NCI-H1092 treated with DMSO at 0.1 percent for 48 hours (cell line): ENCODE measurements at places on chromosomes 6 and 20.

GRCh38 chr20:48238781-48239180 is 453.5 kb upstream of the SULF2 start:
- no peak for DNase-seq

- no peak for DNase-seq
Observed at GRCh38 chr6:115539531-115539930, 521.2 kb downstream of the FRK start.

DNA sequence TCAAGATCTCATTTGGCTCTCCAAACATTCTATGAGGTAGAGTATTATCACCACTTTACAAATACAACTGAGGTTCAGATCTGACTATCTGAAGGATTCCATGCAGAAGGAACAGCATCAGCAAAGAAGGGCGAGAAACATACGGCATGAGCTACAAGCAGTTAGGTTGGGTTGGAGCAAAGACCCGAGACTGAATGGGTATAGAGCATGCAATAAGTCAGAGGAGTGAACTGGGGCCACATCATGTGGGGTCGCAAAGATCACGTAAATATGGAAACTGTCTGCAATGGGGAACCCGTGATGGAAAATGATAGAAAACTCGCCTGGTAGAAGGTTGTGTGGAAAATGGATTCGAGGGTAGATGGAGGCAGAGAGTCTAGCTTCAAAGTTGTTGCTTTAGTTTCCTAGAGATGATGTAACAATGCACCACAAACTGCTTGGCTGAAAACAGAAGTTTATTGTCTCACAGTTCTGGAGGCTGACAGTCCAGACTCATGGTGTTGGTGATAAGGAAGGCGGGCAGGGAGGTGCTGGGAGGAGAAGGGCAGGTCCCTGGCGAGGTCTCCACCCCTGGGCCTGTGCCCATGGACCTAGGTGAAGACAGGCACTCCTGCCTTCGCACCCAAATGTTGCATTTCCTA is 44.3 kb upstream of the BCLAF1 start:
- DNase-seq = no peak

DNA sequence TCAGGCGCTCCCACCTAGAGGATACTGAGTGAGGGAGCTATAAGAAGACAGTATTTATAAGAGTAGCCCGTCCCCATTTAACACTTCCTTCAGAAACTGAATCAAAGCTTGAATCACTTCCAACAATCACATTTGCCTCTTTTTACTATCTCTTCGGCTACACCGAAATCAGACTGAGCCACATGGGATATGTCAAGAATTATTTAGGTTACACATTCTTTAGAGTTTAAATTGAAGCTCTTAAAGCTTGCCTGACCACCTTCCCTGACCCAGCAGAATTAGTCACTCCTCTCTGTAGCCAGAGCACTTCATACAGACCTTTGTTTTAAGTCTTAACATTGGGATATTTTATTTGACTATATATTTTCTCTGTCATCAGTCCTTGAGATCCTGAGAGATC is 163.7 kb downstream of the MAFB start:
- DNase-seq = no peak

DNA sequence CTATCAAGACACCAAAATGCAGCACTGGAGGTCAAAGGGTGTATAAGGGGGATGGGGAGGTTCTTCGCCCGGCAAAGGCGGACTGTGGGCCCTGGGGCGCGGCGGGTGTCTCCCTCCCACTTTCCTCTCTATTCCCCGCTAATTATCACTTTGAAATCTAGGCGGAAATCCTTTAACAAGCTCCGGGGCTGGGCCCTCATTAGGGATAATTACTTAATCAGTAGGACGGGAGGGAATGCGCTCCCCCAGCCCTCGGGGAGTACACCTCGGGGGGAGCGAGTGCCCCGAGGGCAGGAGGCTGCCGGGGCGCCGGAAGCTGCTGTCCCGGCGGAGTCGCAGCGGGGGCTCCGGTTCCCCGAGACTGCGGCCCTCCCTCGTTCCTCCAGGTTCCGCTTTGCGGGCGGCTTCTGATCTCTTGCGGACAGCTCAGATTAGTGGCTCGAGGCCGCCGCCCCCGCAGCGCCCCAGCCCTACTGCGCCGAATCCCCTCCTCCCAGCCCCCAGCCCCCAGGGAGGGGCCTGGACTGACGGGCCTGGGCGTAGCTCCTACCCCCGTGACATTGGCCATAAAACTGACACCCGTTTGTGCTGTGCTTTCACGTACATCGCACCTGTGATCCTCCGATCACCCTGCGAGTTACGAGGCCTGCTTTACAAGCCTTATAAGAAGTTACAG is 14.7 kb downstream of the MUCL3 start:
- no peak for DNase-seq

DNA sequence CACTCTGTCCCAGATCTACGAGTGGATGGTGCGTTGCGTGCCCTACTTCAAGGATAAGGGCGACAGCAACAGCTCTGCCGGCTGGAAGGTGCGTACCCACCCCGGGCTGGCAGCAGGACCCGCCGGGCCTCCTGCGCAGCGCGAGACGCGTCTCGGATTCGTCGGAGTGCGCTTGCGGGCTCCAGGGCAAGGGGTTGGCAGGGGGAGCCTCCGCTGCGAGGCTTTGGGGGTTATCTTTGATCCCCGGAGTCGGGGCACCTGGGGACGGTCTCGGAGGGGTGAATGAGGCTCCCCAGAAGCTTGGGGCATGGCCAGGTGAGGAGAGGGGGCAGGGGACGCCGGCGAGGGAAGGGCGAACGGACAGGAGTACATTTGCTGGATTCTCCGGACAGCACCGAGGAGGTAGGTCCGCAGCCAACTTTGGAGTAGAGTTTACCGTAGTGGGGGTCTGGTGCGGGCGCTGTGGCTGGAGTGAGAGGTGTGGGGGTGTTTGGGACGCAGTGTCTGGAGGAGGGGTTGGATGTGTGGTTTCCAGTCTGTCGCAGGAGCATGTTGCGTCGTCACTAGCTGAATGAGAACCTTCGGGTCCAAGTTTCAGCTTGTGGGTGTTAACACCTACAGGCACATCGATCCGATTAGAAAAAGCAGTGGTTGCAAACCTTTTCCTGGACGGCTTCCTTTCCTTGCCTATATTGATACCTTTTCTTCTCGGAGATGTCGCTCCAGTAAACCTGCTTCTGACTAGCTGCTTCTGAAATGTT is 1.2 kb downstream of the FOXO3 start:
- no peak for DNase-seq

- DNase-seq = no peak
Observed at GRCh38 chr20:58022711-58023110, 205.7 kb downstream of the ANKRD60 start.

DNA sequence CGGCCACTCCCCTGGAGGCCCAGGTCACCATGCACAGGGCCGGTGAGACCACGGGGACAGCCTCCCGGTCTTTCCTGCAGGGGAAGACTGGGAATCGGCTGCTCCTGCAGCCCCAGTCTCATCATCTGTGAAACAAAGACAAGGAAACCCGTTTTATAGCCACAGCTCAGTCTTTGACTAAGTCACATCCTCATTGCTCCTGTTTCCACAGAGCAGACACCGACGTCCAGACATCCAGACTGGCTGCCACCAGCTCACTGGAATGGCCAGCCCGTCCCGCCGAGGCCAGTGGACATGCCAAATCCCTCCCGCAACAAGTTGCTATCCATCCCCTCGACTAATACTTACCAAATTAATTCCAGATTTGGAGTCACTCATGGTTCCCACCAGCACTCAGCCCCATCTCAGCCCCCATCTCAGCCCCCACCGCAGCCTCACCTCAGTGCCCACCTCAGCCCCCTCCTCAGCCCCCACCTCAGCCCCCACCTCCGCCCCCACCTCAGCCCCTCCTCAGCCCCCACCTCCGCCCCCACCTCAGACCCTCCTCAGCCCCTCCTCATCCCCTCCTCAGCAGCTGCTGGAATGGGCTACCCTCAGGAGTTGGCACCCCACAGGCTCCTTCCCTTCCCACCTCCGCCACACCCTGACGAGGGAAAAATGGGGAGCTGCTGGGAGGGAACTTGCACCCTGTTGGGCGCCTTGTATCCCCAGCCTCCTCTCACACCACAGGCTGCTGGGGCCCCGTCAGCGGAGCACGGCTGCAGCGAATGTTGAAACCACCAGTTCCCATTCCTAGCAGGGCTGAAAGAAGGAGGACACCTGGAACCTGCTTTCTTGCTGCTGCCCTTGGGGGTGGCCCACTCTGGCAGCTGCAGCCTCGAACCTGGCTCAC is 48.7 kb downstream of the YTHDF1 start:
- no peak for DNase-seq

GRCh38 chr6:132675002-132675401 is 16.0 kb upstream of the TAAR1 start:
- DNase-seq = no peak

GRCh38 chr6:31829633-31830283 is 2.2 kb downstream of the HSPA1B start:
- peak; percentile 72 for DNase-seq

GRCh38 chr20:2045101-2045500 is 51.2 kb upstream of the PDYN start:
- no peak for DNase-seq

- DNase-seq = no peak
Observed at GRCh38 chr20:47762699-47763268, 22.5 kb downstream of the SULF2 start.

DNA sequence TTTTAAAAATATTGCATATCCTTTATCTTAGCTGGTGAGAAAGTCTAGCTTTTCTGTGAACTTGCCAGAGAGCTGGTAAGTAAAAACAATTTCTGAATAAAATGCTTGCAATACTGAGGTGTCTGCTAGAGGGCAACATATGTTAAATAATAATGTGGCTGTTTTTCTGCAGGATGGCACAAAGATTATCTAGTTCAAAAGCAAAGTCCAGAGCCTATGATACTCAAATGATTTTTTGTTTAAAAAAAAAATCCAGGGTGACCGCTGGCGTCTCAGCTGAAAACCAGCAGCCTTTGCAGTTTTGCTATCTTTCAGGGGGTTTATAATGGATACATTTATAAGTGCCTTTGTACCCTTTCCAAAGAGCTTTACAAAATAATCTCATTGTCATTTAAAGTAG is 194.9 kb downstream of the PHACTR1 start:
- peak; percentile 1 for DNase-seq

GRCh38 chr20:47220161-47220582 is 136.3 kb downstream of the ZMYND8 start:
- DNase-seq = no peak

GRCh38 chr6:142946924-142947713 is 2.1 kb upstream of the HIVEP2 start:
- DNase-seq = no peak

GRCh38 chr20:21862259-21862946 is 156.9 kb downstream of the PAX1 start:
- DNase-seq = no peak

DNA sequence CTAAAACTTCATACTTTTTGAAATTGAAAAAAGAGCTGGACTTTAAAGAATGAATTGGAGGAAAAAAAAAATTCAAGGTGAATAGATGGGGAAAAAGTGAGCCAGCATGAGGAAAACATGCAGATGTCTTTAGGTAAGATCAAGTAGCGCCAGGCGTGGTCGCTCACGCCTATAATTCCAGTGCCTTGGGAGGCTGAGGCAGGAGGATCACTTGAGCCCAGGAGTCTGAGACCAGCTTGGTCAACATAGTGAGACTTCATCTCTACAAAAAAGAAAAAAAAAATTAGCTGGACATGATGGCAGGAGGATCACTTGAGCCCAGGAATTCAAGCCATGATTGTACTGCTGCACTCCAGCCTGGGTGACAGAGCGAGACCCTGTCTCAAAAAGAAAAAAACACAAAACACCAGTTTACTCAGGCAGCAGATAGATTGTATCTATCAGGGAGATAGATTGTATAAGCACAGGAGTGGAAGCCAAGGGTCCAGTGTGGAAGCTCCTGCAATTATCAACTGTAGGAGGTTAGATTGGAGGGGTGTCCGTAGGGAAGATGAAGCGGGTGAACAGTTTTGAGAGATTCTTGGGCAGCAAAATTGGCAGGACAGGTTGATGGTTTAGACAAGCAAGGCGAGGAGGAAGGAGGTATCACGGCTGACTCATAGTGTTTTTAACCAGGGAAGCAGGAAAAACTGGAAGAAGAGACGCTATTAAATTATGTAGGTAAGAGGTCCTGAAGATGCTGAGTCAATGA is 97.6 kb upstream of the ZNF217 start:
- DNase-seq = no peak

DNA sequence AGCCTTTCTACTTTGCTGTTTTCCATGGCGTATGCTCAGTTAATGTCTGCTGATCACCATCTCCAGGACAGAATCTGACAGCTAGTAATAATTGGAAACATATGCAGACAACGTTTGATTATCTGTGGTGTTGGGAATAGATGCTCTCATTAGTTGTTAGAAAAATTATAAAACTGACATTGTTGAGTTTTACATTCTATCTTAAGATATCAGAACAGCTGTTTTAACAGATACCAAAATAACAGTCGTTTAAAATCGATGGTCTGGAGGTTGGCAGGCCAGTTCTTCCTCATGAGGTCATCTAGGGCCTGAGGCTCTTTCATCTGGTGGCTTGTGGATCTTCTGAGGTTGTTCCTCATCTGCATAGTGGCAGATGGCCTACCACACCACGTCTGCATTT is 137.6 kb downstream of the AIG1 start:
- no peak for DNase-seq

DNA sequence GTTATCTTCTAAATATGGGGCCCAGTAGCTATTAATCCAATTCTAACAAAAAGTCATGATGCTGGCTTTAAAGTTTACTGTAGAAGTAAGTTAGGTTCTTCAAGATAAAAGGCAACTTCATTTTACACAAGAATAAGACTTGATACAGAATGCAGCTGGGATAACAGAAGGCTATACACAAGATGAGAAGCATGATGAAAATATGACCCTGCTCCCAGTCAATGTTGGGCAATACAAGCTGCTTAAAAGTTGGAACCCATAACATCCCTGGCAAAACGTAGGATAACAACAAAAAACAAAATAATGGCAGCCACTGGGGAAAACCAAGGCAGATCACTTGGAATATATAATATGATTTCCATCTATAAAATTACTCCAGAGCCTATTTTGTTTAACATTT is 87.6 kb upstream of the RSPO3 start:
- DNase-seq = no peak

DNA sequence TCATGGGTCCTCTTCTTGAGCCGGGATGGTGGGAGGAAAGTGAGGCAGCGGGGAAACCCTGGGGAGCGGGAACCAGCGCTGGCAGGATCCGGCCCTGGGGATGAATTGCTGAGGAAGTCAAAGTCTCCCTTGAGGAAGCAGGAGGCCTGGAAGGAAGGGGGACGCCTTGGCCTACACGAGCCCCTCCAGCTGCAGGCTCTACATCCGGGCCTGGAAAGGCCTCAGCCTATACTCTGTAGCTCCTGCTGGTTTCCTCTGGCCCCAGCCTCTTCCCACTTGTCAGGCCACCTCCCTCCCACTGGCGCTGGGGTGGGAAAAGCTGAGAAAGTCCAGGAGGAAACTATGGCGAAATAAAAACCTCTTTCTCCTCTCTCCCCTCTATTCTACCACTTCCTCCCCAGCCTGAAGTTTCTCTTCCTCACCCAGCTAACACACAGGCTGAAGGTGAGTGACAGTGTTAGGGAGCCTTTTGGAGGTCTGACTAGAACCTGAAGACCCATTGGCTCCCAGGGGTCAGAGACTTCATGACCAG is 14.9 kb downstream of the TREML2 start:
- DNase-seq = no peak

- no peak for DNase-seq
Observed at GRCh38 chr20:56439771-56440291, 27.8 kb downstream of the CASS4 start.
